Activated naive CD4-positive, alpha-beta T cell treated with anti-CD3 and anti-CD28 coated beads, Interleukin-2, amount 50 U/mL, for 16 hours (primary cell): ENCODE measurements at places on chromosomes 1 and 21.

DNA sequence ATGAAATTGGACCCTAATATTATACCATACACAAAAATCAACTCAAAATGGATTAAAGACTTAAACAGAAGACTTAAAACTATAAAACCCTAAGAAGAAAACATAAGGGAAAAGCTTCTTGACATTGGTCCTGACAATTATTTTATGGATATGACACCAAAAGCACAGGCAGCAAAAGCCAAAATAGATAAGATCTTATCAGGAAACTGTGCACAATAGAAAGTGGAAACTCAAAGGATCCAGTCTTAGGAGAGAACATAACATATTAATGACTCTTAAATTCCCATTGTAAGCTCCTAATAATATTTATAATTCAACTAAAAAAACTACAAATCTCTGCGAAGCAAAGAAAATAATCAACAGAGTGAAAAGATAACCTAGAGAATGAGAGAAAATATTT is 39.8 kb downstream of the RGS13 start:
- DNase-seq, result no peak

GRCh38 chr1:14113841-14114567 is 414.0 kb downstream of the PRDM2 start:
- no peak for DNase-seq

- no peak for DNase-seq
These were observed 112.1 kb downstream of the HLCS start for GRCh38 chr21:36854391-36854790.

- DNase-seq, result no peak
These were observed 1529.3 kb upstream of the TPTE start for GRCh38 chr21:8991968-8992621.

GRCh38 chr21:44082648-44083440 is 24.4 kb upstream of the PWP2 start:
- DNase-seq, result no peak

DNA sequence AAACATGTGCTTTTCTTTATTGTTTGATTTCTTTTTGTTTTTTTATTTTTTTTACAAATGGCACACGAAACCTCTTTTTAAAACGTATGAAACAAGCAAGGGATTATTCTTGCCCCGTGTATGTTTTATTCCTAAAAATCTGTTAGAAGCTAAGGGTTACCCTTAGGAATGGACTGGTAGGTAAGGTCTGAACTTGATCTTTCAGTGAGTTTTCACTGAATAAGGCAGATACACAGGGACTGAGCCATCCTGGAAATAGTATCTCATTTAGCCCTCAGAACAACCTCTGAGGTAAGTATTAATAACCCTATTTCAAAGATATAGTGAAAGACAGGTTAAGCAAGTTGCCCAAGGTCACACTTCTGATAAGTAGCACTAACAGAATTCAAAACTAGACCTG is 6.0 kb downstream of the CD53 start:
- DNase-seq, result no peak

- no peak for DNase-seq
These were observed 88.6 kb downstream of the SELENOF start for GRCh38 chr1:86825319-86825718.

GRCh38 chr1:39761557-39762260 is 9.4 kb downstream of the OXCT2 start:
- no peak for DNase-seq

- DNase-seq, result no peak
These were observed 167.5 kb downstream of the ZNF281 start for GRCh38 chr1:200242110-200243041.
